ENCODE measurements at places on chromosomes 6 and 20.

GRCh38 chr6:2693231-2693630, 57.5 kb downstream of the MYLK4 start:
- no peak for DNase-seq

- DNase-seq, result no peak
These were observed 249.0 kb upstream of the OPRM1 start for GRCh38 chr6:153790048-153790447.

- no peak for DNase-seq
These were observed 48.1 kb downstream of the SLC24A3 start for GRCh38 chr20:19260412-19261090.

DNA sequence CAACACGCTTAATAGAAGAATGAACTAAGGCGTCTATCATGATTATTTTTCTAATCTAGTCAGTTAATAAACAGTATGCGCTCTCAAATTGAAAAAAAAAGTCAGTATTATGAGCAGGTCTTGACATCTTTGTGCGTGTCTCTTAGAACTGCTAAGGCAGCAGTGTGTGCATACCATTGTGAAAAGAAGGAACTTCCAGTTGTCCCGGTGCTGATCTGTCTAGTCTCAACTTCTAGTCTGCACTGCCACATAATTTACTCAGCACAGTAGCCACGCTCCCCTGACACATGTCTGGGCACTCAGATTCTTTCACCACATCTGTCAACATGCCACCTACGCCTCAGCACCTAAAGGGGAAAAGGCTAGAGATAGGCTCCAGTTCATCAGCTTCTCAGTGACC, 61.1 kb upstream of the SPDEF start:
- DNase-seq, result no peak

- no peak for DNase-seq
These were observed 971.3 kb upstream of the DEFB115 start for GRCh38 chr20:30286157-30286556.

- DNase-seq, result no peak
These were observed 36.3 kb upstream of the ID1 start for GRCh38 chr20:31568773-31569162.

DNA sequence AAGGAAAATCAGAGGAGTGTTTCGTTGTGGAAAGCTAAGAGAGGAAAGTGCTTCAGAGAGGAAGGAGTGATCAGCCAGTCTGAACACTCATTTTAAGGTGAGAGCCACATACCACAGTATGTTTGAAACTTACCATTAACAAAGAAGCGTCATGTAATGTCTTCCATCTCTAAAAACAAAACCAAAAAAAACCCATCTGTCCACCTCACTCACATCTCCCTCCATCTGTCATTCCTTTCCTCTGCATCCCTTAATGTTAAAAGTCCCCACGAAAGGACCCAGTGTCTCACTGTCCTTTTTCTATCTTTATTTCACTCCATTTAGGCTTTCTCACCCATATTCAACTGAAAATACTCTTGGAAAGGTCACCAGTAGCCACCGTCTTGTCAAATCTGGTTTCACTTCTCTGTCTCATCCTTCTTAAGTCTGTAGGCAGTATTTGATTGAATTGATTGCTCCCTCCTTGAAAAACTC, 59.4 kb upstream of the GNRH2 start:
- DNase-seq, result no peak

- DNase-seq, result no peak
These were observed 176.6 kb upstream of the FERMT1 start for GRCh38 chr20:6299456-6299855.

- no peak for DNase-seq
These were observed 464.2 kb downstream of the QKI start for GRCh38 chr6:163878698-163879097.

DNA sequence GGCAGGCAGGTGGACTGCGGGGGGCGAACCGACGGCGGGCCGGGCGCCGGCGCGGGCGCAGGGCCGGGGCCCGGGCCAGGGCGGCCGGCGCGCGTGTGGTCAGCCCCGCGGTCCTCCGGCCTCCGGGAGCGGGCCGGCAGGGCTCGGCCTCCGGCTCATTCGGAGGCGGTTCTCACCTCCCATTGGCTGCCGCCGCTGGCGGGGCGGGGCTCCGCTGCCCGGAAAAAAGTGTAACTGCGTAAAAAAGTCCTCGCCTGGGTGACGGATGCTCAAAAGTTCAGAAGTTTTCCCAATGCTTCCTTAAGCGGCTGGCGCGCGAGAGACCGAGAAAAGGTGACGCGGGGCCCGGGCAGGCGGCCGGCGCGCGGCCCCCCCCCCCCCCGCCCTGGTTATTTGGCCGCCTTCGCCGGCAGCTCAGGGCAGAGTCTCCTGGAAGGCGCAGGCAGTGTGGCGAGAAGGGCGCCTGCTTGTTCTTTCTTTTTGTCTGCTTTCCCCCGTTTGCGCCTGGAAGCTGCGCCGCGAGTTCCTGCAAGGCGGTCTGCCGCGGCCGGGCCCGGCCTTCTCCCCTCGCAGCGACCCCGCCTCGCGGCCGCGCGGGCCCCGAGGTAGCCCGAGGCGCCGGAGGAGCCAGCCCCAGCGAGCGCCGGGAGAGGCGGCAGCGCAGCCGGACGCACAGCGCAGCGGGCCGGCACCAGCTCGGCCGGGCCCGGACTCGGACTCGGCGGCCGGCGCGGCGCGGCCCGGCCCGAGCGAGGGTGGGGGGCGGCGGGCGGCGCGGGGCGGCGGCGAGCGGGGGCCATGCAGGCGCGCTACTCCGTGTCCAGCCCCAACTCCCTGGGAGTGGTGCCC, at the start of gene FOXC1:
FOXC1 (plus strand) TSS at position 268 of the 849 bp plus-strand sequence; CDS start at position 799, 531 bp downstream.
- no peak for DNase-seq

GRCh38 chr20:12640251-12640650, 368.5 kb upstream of the SPTLC3 start:
- DNase-seq, result no peak

- DNase-seq, result no peak
These were observed 8.7 kb upstream of the APCDD1L start for GRCh38 chr20:58523971-58524315.

DNA sequence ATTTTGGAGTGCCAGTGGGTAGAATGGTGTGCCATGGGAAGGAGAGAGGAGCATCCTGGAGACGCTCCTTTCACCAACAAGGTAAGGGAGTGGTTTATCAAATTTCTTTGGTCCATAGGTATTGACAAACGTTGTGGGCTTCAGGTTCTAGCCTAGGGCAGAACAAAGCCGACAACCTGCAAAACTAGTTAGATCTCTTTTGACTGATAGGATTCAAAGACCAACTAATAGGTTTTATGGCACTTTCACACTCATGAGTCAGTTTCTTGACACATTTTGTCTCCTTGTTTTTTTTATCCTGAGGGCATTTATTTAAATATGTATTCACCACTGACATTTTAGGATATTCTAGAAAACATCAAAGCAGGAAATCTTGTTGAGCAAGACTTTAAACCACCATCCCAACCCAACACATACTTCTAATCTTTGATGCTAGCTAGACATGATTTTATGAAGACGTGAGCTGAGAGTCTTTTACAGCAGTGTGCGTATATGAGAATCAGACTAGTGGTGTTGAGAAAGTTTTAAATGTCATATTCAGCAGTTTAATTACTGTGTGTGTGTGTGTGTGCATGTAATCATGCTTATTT, 370.4 kb upstream of the HSF2 start:
- DNase-seq, result no peak

Measured in NCI-H2107 (cell line).